ENCODE measurements at places on chromosomes 4 and X. TPM values are rescaled to one million over a fixed set of nuclear protein-coding genes. Genes with fewer than 3 reads are reported as not detected.

DNA sequence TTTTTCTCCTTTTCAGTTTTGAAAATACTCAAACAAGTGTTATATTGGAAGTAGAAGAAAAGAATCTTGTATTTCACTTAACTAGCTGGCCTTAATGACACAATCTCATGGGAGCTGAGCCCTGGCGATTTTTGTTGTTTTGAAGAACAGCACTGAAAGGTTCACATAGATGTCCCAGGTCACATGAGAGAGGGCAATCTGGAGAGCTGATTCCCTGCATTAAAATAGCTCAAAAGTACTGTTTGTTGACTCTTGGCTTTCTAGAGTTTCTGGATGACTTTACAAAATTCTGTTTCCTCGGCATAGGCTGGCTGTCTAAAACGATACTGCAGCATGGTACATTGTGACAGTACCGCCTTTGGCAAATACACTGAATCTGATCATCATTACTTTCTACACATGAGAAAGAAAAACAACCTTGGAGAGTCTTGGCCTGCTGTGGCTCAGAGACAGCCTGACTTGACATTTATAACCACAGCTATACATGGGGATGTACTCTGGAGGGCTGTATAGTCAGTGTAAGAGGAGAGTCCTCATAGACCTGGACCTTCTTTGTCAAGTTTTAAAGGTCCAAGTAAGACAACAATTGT, 119.8 kb upstream of the PDLIM3 start:
- no peak for DNase-seq
- H3K27me3 ChIP-seq: no peaks in the 10 kb centered on the region
- H3K4me3 ChIP-seq: no peak overlapping the region
- H3K27ac ChIP-seq: no peak overlapping the region
- no peaks in the 10 kb centered on the region for H3K36me3 ChIP-seq
- H3K4me1 ChIP-seq: no peaks in the 10 kb centered on the region

- no peak for DNase-seq
- no peak overlapping the region for H3K27ac ChIP-seq
- H3K4me1 ChIP-seq: peaks cover 5% of the 10 kb centered on the region
- H3K4me3 ChIP-seq: no peak overlapping the region
- H3K36me3 ChIP-seq: no peaks in the 10 kb centered on the region
Measured at GRCh38 chr4:25986807-25987206, 72.8 kb downstream of the SMIM20 start.

- H3K4me3 ChIP-seq: no peak overlapping the region
- no peaks in the 10 kb centered on the region for H3K27me3 ChIP-seq
- H3K27ac ChIP-seq: no peak overlapping the region
- H3K36me3 ChIP-seq: no peaks in the 10 kb centered on the region
- no peak for DNase-seq
- H3K4me1 ChIP-seq: no peaks in the 10 kb centered on the region
Measured at GRCh38 chr4:176142253-176142652, 53.1 kb downstream of the SPATA4 start.

GRCh38 chrX:2313864-2314640, 186.7 kb downstream of the DHRSX start:
- no peaks in the 10 kb centered on the region for H3K36me3 ChIP-seq
- no peak overlapping the region for H3K27ac ChIP-seq
- H3K4me1 ChIP-seq: no peaks in the 10 kb centered on the region
- H3K4me3 ChIP-seq: no peak overlapping the region
- H3K27me3 ChIP-seq: no peaks in the 10 kb centered on the region
- DNase-seq: no peak

The CYBB gene
- 6.9 TPM for polyA plus RNA-seq

The EBP gene
- polyA plus RNA-seq: 271 TPM

The ARMCX1 gene
- polyA plus RNA-seq: not detected

The HEPH gene
- polyA plus RNA-seq: 0.90 TPM
